ENCODE measurements at places on chromosomes 3 and 15.

- H3K27me3 ChIP-seq: peaks cover 33% of the 10 kb centered on the region
- peaks cover 17% of the 10 kb centered on the region for H3K4me1 ChIP-seq
- H3K4me3 ChIP-seq: no peak overlapping the region
- DNase-seq: no peak
Observed at GRCh38 chr15:62122249-62122648, 42.8 kb downstream of the C2CD4B start.

DNA sequence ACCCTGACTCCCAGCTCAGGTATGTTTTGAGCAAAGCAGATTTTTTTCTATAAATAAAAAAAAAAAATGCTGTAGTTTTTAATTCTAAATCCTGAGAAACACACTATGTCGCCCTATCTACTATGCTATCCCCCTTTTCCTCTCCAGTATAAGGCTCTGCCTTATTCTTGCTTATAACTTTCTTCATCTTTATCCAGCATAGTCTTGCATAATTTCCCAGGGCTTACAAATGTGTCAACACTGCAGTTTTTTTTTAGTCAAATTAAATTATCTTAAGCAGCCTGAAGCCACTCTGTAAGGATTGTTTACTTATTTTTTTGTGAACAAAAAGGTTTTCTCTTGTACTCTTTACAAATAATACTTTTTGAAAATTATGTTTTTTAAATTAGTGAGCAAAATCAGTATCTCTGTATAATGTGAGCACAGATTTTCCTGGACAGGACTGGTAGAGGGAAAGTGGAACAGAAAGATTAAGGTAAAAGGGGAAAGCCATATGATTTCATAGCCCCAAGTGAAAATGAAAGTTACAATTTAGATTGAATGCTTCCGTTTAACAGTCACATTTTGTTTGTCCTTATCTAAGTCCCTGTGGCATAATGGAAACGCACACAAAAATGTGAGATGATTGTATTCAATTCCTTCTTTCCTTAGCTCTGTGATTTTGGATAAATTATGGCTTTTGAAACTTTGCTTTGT lies 5.6 kb upstream of the PYDC2 start:
- no peaks in the 10 kb centered on the region for H3K27me3 ChIP-seq
- H3K4me3 ChIP-seq: no peak overlapping the region
- no peaks in the 10 kb centered on the region for H3K36me3 ChIP-seq
- no peak overlapping the region for H3K27ac ChIP-seq

- no peak for DNase-seq
- no peaks in the 10 kb centered on the region for H3K36me3 ChIP-seq
- H3K4me3 ChIP-seq: no peak overlapping the region
- no peak overlapping the region for H3K27ac ChIP-seq
- H3K27me3 ChIP-seq: no peaks in the 10 kb centered on the region
Observed at GRCh38 chr3:64561325-64561843, 126.4 kb downstream of the ADAMTS9 start.

GRCh38 chr3:10380906-10381305 lies 60.0 kb upstream of the SEC13 start:
- H3K4me1 ChIP-seq: peaks cover 9% of the 10 kb centered on the region
- peaks cover 3% of the 10 kb centered on the region for H3K36me3 ChIP-seq
- DNase-seq: no peak
- peaks cover 11% of the 10 kb centered on the region for H3K27me3 ChIP-seq

- peak overlapping the region; percentile 72 for H3K4me3 ChIP-seq
- no peak overlapping the region for H3K27ac ChIP-seq
- peaks cover 7% of the 10 kb centered on the region for H3K4me1 ChIP-seq
- DNase-seq: no peak
- no peaks in the 10 kb centered on the region for H3K36me3 ChIP-seq
Observed at GRCh38 chr15:77541421-77542181, 91.1 kb downstream of the LINGO1 start.

- H3K4me1 ChIP-seq: no peaks in the 10 kb centered on the region
- H3K27me3 ChIP-seq: no peaks in the 10 kb centered on the region
- peaks cover 1% of the 10 kb centered on the region for H3K36me3 ChIP-seq
- DNase-seq: no peak
- no peak overlapping the region for H3K27ac ChIP-seq
- H3K4me3 ChIP-seq: no peak overlapping the region
Observed at GRCh38 chr15:33737687-33738601, 230.4 kb upstream of the CHRM5 start.

GRCh38 chr15:58682234-58682633 lies 67.3 kb downstream of the ADAM10 start:
- H3K4me1 ChIP-seq: peaks cover 38% of the 10 kb centered on the region
- no peak overlapping the region for H3K4me3 ChIP-seq
- peak overlapping the region; percentile 73 for H3K27ac ChIP-seq
- no peak for DNase-seq

DNA sequence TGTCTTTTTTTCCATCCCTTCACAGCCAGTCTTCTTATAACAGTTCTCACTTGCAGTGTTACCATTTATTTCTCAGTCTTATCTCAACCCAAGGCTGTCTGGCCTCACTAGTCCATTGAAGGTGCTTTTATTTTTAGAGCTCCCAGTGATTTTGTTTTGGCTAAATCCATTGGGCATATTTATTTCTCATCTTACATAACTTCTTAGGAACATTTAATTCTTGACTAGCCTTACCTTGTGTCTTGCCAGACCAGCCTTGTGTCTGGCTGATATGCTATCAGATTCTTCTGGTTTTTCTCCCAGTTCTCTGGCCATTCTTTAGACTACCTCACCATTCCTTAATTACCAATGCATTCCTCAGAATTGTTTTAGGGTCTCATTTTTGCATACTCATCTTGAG lies 42.3 kb upstream of the TUSC7 start:
- no peak for DNase-seq
- no peak overlapping the region for H3K4me3 ChIP-seq
- no peaks in the 10 kb centered on the region for H3K27me3 ChIP-seq
- no peaks in the 10 kb centered on the region for H3K36me3 ChIP-seq
- no peaks in the 10 kb centered on the region for H3K4me1 ChIP-seq

DNA sequence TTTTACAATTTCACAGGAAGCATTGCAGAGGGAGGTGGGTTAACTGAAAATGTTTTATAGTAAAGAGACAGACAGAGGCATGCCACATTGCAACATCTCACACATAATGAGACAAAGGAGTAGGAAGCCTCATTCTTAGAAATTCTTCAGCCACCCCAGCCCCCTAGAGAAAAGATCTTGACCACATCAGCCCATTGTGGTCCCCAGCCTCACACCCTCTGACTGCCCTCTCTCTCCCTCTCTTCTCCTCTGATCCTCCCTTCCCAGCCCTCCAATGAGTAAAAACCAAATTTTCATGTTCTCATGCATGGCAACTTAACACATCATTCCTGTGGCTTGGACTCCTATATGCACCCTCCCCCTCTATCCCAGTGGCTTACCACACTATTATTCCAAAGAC lies 174.1 kb downstream of the UACA start:
- peaks cover 58% of the 10 kb centered on the region for H3K27me3 ChIP-seq
- peaks cover 22% of the 10 kb centered on the region for H3K4me1 ChIP-seq
- H3K27ac ChIP-seq: no peak overlapping the region
- no peaks in the 10 kb centered on the region for H3K36me3 ChIP-seq

- peaks cover 44% of the 10 kb centered on the region for H3K27me3 ChIP-seq
- DNase-seq: no peak
Observed at GRCh38 chr3:160747422-160747821, 8.6 kb upstream of the PPM1L start.

DNA sequence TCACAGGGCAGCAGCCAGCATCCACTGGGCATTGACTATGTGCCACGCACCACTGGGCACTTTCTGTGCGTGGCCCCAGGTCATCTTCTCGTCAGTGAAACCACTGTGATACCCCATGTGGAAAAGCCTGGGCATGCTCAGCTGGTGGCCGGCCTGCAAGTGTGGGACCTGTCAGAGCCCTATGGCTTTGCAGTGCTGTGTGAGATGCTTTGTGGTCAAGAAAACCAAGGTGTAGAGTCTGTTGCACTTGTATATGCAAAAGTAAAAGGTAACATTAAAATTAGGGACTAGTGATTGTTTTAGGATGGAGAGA lies 69.5 kb downstream of the PGPEP1L start:
- DNase-seq: no peak
- no peaks in the 10 kb centered on the region for H3K36me3 ChIP-seq
- H3K27ac ChIP-seq: no peak overlapping the region
- H3K27me3 ChIP-seq: peaks cover 9% of the 10 kb centered on the region
- H3K4me3 ChIP-seq: no peak overlapping the region

GRCh38 chr3:173748105-173748504 lies 350.6 kb downstream of the NLGN1 start:
- H3K4me3 ChIP-seq: no peak overlapping the region
- H3K27ac ChIP-seq: no peak overlapping the region
- H3K4me1 ChIP-seq: no peaks in the 10 kb centered on the region
- no peaks in the 10 kb centered on the region for H3K36me3 ChIP-seq

GRCh38 chr3:182803596-182803995 lies 10.3 kb downstream of the ATP11B start:
- H3K4me3 ChIP-seq: no peak overlapping the region
- H3K36me3 ChIP-seq: peaks cover 13% of the 10 kb centered on the region
- H3K27ac ChIP-seq: no peak overlapping the region
- H3K27me3 ChIP-seq: no peaks in the 10 kb centered on the region
- peaks cover 62% of the 10 kb centered on the region for H3K4me1 ChIP-seq
- DNase-seq: no peak

GRCh38 chr15:63605036-63605435 lies 7.8 kb downstream of the FBXL22 start:
- no peaks in the 10 kb centered on the region for H3K27me3 ChIP-seq
- H3K27ac ChIP-seq: peak overlapping the region; percentile 67
- no peak for DNase-seq
- H3K4me3 ChIP-seq: no peak overlapping the region

GRCh38 chr3:72768006-72768441 lies 80.2 kb downstream of the SHQ1 start:
- DNase-seq: no peak
- H3K36me3 ChIP-seq: no peaks in the 10 kb centered on the region
- H3K4me3 ChIP-seq: no peak overlapping the region
- H3K27ac ChIP-seq: no peak overlapping the region

DNA sequence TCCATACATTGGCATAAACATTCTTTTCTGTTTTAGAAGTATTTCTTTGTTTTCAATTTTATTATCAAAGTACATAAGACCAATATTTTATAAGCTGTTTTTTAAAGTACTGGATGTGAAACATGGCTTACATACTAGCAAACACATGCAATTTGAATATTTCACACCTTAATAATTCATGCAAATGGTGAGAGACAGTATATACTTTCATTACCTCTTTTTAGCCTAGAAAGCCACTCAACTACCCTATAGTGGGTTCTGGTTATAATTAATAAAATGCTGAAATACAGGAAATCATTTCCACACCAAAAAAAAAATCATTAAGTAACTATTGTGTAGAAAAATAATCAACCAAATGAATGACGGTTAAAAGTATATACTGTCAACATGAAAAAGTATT lies 38.5 kb upstream of the MELTF start:
- H3K4me1 ChIP-seq: no peaks in the 10 kb centered on the region
- H3K36me3 ChIP-seq: peaks cover 21% of the 10 kb centered on the region
- H3K27ac ChIP-seq: no peak overlapping the region
- H3K27me3 ChIP-seq: no peaks in the 10 kb centered on the region
- H3K4me3 ChIP-seq: no peak overlapping the region

DNA sequence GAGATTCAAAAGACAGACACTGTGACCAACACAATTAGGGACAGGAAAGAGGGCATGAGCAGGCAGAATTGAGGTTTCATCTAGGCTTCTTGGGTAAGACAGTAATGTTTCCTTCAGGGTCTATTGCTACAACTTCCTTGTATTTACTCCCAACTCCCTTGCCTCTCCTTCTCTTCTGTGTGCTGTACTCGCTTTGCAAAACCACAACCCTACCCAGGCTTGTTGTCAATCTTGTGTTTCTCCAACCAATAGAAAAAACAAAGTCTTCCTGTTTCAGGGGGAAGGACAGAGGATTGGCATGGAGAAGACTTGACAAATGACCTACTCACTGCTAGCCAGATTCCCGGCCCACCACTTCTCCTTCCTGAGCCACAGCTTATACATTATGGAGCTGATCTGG lies 36.3 kb upstream of the MASP1 start:
- H3K27me3 ChIP-seq: peaks cover 29% of the 10 kb centered on the region
- DNase-seq: no peak
- no peak overlapping the region for H3K27ac ChIP-seq
- H3K4me3 ChIP-seq: no peak overlapping the region
- H3K4me1 ChIP-seq: no peaks in the 10 kb centered on the region

- H3K27ac ChIP-seq: no peak overlapping the region
- DNase-seq: no peak
- peaks cover 59% of the 10 kb centered on the region for H3K27me3 ChIP-seq
- no peaks in the 10 kb centered on the region for H3K36me3 ChIP-seq
- no peaks in the 10 kb centered on the region for H3K4me1 ChIP-seq
Observed at GRCh38 chr15:92682741-92683510, 27.4 kb upstream of the FAM174B start.

DNA sequence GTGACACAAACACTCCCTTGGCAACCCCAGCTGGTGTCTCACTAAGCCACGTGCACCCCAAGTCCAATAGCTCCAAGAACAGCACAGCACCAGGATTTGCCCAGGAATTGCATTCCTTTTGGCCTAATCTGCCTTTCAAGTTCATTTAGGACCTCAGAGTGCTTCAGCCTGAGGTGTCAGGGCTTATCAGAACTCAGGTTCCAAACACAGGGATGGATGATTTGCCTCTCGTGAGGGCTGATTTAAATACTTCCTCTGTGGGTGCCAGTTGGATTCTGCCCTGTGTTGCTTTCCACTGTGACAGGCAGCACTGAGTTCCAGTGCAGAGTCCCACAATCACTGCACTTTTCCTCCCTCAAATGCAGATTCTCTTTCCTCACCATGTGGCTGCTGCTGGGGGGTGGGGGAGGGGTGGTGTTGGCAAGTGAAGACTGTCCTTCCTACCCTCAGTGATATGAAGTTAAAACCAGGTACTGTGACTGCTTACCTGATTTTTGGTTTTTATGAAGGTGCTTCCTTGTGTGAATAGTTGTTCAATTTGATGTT lies 204.3 kb upstream of the STAC start:
- H3K27me3 ChIP-seq: no peaks in the 10 kb centered on the region
- H3K27ac ChIP-seq: no peak overlapping the region
- H3K4me3 ChIP-seq: no peak overlapping the region
- no peak for DNase-seq

DNA sequence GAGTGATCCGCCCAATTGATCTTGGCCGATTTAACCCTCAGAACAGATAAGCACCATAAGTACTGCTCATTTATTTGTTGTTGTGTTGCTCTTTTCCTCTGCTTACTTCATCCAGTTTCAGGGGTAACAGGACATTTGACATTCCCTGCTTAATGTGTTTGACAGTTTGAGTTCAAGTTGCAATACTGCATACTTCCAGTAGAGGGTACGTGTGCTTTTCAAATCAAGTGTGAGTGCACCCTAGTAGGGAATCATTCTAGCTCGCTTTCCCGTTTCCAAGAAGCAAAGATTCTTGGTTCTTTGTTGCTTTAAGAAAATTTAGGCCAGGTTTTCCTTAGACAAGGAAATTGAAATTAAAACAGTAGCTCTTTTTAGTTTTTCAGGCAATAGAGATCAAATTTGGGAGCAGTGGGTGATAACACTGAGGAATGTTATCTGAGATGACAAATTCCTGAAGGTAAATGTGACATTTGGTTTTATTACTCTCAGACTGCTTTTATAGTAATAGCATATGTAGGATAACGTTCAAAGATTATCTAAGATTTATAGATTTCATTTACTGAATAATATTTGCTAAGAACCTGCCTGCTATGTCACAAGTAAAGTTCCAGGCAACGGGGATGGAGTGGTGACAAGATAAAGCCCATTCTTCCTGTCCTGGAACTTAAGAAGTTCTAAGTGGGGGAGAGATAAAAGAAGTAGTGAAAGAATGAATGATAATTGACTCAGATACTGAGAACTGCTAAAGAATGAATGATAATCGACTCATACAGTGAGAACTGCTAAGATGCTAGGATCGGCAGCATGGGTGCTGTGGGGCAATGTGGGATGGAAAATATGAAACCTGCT lies 73.3 kb downstream of the SYNPR start:
- no peaks in the 10 kb centered on the region for H3K4me1 ChIP-seq
- no peak for DNase-seq
- H3K27ac ChIP-seq: no peak overlapping the region
- H3K4me3 ChIP-seq: no peak overlapping the region
